Panc1 (cell line): ENCODE measurements at places on chromosomes 16 and 17. TPM values are rescaled to one million over a fixed set of nuclear protein-coding genes. Genes with fewer than 3 reads are reported as not detected.

The FAM171A2 gene
- 7.6 TPM for total RNA-seq

The ATAD5 gene
- total RNA-seq: 11.5 TPM

The KRTAP16-1 gene
- not detected for total RNA-seq

The KAT8 gene
- 48.3 TPM for total RNA-seq

The NAGS gene
- 2.7 TPM for total RNA-seq

The TMIGD1 gene
- total RNA-seq: not detected

The KRT20 gene
- total RNA-seq: 0.13 TPM

DNA sequence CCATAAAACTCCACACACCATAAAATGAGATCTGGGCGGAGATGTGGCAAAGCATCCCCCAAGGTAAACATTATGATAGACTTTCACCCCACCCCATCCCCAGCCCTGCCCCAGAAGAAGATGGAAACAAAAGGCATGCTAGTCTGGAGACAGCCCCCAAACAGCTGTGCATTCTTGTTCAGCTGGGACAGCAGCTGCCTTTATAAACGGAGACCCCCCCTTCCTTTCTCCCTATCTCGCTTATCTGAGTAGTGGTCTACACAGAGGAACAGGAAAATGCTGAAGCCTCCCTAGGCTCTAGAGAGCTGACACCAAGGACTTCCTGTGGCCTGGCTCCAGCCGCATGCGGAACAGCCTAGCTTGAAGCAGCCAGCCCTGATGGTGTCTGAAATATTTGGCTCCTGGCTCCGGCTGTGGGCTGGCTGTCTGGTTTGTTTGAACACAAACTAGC, 190.3 kb upstream of the ANKFN1 start:
- H3K27me3 ChIP-seq: no peaks in the 10 kb centered on the region
- DNase-seq: no peak
- no peak overlapping the region for H3K4me3 ChIP-seq

DNA sequence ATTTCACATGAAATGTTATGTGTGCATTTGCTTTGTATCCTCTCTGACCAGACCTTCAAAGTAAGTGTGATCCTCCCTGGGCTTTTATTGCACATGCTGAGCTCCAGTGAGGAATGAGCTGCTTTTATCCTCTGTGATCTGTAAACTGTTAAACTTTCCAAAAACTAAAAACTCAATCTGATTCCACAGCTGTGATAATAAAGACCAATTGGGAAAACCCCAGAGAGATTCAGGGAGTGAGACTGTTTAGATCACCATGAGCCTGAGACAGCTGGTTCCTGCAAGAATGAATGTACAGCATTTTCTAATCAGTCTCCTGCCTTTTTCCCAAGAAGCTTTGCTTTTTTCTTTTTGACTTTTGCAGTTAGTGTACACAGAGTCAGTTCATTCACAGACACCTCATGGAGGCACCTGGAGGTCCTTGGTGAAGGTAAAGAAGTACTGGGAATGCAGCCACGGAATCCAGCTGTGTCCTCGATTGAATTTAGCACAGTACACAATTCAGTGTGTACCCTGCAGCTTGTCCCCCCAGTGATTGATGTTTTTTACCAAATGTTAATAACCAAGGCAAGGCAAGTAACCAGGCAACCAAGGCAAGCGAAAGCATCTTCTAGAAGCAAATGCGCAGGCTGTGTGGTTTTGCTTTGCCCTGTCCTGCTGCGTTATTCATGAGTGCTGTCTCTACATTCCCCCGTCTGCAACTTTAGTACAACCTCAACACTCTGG, 182.6 kb downstream of the LGALS9B start:
- no peaks in the 10 kb centered on the region; the same call in 1 of the 2 replicates for H3K36me3 ChIP-seq
- DNase-seq: no peak
- H3K4me3 ChIP-seq: no peak overlapping the region
- H3K27ac ChIP-seq: no peak overlapping the region
- no peaks in the 10 kb centered on the region for H3K4me1 ChIP-seq

DNA sequence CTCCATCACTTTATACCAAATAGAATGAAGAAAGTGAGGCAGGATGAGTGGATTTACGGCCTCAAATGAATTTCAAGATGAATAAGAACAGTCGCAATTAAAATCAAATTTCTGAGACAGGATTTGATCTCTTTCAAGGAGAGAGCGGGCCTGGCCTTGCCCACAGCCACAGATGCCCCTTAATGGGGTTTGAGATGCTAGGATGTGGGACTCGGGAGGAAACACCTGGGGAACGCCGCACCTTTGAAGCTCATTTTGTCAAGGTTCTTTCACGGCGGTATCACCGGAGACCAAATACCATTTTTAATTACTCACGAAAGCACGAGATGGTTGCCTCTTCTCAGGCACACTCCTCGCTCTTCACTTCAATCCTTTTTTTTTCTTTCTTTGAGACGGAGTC, 178.1 kb upstream of the SDK2 start:
- H3K4me3 ChIP-seq: no peak overlapping the region
- H3K36me3 ChIP-seq: no peaks in the 10 kb centered on the region
- no peaks in the 10 kb centered on the region for H3K4me1 ChIP-seq
- no peak overlapping the region for H3K27ac ChIP-seq

DNA sequence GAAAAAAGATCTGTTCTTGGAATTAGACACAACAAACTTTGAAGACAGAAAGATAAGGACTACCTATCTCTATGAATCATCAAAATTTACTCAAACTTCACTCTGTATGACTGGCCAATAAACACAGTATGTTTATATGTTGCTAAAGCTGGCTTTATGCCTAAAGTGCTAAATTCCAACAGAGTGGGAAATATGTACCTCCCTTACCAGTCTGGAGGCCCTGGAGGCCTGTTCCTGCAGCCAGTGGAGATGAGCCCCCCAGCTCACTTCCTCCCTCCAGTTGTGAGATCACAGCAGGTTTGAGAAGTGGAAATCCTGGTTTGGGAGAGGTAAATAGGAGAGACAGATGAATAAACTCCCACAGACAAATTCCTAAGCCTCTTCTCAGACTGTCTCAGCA, 9.0 kb downstream of the ZNF23 start:
- H3K4me3 ChIP-seq: no peak overlapping the region
- no peaks in the 10 kb centered on the region for H3K4me1 ChIP-seq
- no peak overlapping the region for H3K27ac ChIP-seq
- no peak for DNase-seq

GRCh38 chr17:14282726-14283125, 18.2 kb upstream of the HS3ST3B1 start:
- H3K36me3 ChIP-seq: no peaks in the 10 kb centered on the region
- no peak for DNase-seq
- no peaks in the 10 kb centered on the region for H3K27me3 ChIP-seq
- H3K27ac ChIP-seq: no peak overlapping the region
- H3K4me3 ChIP-seq: no peak overlapping the region
- no peaks in the 10 kb centered on the region for H3K4me1 ChIP-seq

DNA sequence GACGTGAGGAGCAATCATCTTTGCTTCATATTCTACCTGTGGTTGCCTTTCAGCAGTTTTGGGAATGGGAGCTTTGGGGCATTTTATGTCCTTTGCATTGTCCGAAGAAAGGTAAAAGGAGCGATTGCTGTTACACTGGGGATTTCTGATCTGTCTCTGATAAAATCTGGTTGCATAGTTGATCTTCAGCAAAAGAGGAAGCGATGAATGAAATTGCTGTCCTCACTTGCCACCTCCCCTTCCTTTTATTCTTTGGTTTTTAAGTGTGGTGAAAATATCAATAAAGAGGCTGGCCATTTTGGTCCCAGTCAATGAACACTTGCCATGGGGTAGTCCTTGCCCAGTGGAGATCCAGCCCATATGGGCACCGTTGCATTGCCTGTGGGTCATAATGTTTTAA, 236.8 kb downstream of the MSI2 start:
- no peak overlapping the region for H3K4me3 ChIP-seq
- no peaks in the 10 kb centered on the region for H3K27me3 ChIP-seq
- DNase-seq: no peak
- no peaks in the 10 kb centered on the region for H3K36me3 ChIP-seq

GRCh38 chr17:73119631-73120030, 27.1 kb upstream of the SLC39A11 start:
- no peaks in the 10 kb centered on the region for H3K36me3 ChIP-seq
- no peak overlapping the region for H3K4me3 ChIP-seq
- H3K4me1 ChIP-seq: no peaks in the 10 kb centered on the region

- DNase-seq: no peak
- no peaks in the 10 kb centered on the region for H3K27me3 ChIP-seq
- no peaks in the 10 kb centered on the region for H3K36me3 ChIP-seq
- H3K27ac ChIP-seq: no peak overlapping the region
- H3K4me1 ChIP-seq: no peaks in the 10 kb centered on the region; the same call in 1 of the 2 replicates
These were observed 4.0 kb downstream of the PRAC1 start for GRCh38 chr17:48718227-48718760.

DNA sequence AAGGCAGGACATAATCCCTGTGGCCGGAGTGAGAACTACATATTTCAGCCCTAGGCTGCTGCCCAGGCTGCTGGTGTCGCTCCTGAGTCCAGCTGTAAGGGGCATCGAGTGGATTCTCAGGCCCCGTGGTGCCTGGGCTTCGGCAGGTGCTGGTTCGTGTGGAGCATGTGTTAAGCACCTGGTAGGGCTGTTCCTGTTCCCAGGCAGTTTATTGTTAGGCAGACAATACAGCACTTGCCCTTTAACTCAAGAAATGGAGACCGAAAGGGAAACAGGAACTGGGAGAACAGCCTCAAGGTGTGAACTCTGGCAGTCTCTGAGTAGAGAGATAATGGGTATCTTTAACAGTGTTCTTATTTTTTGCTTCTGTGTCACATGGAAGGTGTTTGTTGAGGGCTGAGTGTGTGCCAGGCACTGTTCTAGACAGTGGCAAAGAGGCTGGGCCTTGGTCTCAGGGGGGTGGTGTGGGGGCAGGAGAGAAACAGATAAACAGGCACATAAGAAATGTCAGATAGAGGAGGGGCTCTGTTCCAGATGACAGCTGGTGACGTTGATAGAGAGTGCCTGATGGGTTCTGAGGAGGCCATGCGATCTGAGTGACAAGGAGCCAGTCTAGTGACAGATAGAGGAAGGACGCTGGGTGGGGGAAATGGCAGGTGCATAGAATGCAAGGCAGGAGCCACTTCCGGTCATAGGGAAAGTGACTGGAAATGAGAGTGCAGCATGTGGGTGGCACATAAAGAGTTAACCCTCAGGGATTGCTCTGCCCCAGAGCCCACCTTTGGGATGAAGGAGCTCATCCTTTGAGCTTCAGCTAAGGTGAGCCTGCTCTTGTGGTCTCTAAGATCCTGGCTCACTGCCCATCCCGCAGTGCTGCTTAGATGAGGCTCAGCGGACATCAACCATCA, 33.8 kb downstream of the EPN2 start:
- no peaks in the 10 kb centered on the region for H3K27me3 ChIP-seq
- DNase-seq: no peak
- no peak overlapping the region for H3K27ac ChIP-seq
- H3K4me1 ChIP-seq: no peaks in the 10 kb centered on the region; the same call in 1 of the 2 replicates
- no peak overlapping the region for H3K4me3 ChIP-seq

GRCh38 chr17:49760932-49761558, 2.9 kb downstream of the FAM117A start:
- peaks cover 16% of the 10 kb centered on the region; the same call in 1 of the 2 replicates for H3K27me3 ChIP-seq
- peaks cover 11% of the 10 kb centered on the region for H3K4me1 ChIP-seq
- no peak overlapping the region for H3K27ac ChIP-seq
- no peak overlapping the region for H3K4me3 ChIP-seq

- DNase-seq: no peak
- H3K36me3 ChIP-seq: 0 out of 2 replicates have a peak, but pooled peaks cover 2% of the 10 kb centered on the region
- H3K27ac ChIP-seq: no peak overlapping the region
- no peaks in the 10 kb centered on the region for H3K27me3 ChIP-seq
These were observed 7.5 kb downstream of the ATP5PD start for GRCh38 chr17:75039238-75039637.

DNA sequence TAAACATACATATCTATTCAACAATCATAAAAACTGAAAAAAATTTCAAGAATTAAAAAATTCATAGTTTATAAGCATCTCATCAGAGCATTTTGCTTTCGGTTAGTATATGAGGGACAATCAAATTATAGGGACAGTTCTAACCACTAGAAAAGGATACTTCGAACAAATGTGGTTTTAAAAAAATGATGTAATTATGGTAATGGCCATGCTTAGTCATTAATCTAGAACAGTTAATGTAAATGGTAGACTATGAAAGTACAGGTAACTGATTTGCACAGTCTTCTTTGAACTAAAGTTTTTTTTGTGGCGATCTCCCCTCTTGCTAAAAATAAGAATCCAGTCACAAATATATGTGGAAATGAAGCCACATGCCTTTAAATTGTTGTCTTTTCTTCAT, 63.5 kb upstream of the PHOSPHO1 start:
- H3K27ac ChIP-seq: no peak overlapping the region
- H3K36me3 ChIP-seq: no peaks in the 10 kb centered on the region

DNA sequence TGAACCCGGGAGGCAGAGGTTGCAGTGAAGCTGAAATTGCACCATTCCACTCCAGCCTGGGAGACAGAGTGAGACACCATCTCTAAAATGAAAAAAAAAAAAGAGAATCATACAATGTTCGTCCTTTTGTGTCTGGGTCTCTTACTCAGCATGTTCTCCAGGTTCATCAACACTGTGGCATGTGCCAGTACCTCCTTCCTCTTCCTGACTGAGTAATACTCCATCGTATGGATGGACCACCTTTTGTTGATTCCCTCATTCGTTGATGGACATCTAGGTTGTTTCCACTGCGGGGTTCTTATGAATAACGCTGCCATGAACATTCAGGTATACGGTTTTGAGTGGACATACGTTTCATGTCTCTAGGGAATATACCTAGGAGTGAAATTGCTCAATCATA, 4.1 kb upstream of the HS3ST6 start:
- no peak overlapping the region for H3K4me3 ChIP-seq
- H3K4me1 ChIP-seq: peaks cover 26% of the 10 kb centered on the region
- H3K27ac ChIP-seq: no peak overlapping the region

DNA sequence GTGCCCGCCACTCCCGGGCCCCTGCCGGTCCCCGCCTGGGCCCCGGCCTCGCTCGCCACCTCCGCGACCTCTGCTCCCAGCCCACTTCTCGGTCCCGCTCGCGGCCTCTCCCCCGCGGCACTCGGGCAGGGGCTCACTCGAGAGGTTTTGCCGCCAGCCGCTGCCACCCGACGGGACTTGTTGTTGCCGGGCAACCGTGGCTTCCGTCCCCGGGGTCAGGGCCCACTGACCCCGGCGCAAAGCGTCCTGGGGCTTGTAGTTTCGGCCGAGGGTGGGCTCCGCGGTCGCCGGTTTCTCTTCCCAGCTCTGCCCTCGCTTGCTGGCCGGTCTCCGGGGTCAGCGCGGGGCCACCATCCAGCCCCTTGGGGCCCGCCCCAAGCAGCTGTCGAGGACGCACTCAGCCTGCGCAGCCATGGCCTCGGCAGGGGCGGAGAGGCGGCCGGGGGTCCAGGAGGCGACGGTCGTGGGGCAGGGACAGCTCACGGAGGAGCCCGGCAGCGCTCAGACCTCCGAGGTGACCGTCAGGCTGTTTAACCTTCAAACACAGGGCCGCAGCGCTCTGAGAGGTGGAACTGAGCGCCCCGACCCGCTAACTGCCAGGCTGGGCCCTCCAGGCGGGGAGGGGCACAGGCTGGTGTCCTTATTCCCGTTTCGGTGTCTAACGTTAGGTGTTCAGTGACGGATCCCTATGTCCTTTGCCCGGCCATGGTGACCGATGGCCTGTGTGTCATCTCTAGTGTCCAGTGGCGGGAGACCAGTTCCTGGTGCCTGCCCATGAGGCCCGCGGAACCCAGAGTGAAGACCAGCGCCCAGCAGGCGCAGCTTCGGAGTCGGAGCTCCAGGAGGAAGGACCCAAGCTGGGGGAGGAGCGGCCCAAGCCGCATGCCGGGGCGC, at the start of the genes C16orf86 and ENKD1:
TSS of gene C16orf86 (plus strand) at position 256 of the 894 bp plus-strand sequence. CDS start at position 413, 157 bp downstream.
TSS of gene ENKD1 (minus strand) at position 192 of the 894 bp plus-strand sequence. CDS start 308 bp downstream, outside the sequence.
- H3K27me3 ChIP-seq: no peaks in the 10 kb centered on the region
- peak within 1 kb of the TSS; percentile 75 for H3K27ac ChIP-seq
- H3K36me3 ChIP-seq: no peaks in the 10 kb centered on the region
- peaks cover 14% of the 10 kb centered on the region for H3K4me1 ChIP-seq
- H3K4me3 ChIP-seq: peak within 1 kb of the TSS; percentile 51
